GM06990 (cell line): ENCODE measurements at places on chromosomes 1 and 21.

DNA sequence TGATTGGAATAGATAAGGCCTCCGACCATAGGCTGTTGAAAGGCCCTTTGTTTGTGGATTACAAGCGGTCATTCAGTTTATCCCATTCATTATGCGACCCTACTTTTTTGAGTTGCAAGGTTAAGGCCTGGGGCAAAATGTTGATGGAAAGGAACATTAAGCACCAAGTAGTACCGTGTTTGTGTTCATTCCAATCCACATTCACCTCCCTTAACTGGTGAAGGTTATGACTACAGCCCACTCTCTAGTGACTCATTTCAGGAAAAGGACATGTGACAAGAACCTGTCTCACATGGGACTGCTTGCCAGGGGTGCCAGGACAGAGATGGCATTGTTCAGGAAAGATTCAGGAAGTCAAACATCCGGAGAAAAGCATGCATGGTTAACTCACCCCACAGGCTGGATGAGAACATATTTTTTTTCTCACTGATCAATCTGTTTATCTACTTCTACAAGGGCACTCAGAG lies 81.6 kb downstream of the CD58 start:
- DNase-seq = no peak

- DNase-seq = no peak
These were observed 333.5 kb upstream of the B3GALT2 start for GRCh38 chr1:193519922-193520321.

- no peak for DNase-seq
These were observed 42.8 kb upstream of the ATF3 start for GRCh38 chr1:212565571-212566305.

GRCh38 chr1:51285055-51285454 lies 45.3 kb downstream of the TTC39A start:
- DNase-seq = peak; percentile 62

DNA sequence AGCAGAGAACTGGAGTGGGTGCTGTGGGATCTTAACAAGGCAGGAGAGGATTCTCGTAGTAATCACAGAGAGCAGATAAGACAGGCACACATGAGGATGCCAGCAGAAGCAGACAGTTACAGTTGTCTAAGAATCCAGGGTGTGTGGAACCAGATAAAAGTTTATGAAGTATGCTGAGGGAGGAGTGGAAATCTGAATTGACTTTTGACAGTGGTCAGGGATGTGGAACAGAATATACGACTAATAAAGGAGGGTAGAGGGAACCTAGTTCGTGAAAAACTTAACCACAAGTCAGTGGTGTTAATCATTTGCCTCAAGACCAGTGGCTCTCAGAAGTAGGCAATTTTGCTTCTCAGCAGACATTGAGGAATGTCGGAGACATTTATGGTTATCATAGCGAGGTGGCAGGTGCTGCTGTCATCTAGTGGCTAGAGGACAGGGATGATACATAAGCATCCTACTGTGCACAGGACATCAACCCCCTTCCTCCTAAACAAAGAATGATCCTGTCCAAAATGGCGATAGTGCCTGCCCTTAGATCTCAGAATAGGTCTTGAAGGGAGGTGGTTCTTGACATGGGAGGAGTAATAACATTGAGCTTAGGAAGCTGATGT lies 3.0 kb downstream of the LRRC8D start:
- no peak for DNase-seq

GRCh38 chr21:46040707-46041106 lies 57.2 kb upstream of the COL6A2 start:
- no peak for DNase-seq

- peak; percentile 94 for DNase-seq
These were observed at the start of gene DHX9 for GRCh38 chr1:182839209-182840066. Gene DHX9, plus strand, starts transcription at chr1:182839347. Its CDS starts 3,220 bp downstream, at chr1:182842567.

DNA sequence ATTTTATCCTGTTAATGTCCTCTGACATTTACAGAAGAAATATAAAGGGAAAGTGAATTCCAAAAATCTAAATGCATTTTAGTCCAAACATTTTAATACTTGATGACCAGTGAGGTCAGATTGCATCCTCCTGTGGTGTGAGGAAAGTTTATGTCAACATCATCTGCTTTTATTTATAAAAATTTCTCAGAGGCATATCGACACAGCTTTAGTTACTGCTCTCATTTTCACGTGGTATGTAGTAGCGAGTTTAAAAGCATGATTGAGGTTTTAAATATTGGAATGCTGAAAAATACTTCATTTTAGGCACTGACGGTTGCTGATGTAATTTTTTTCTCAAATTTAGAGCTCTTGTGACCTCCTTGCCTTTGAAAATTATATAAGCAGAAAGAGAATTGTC lies 234.8 kb downstream of the HMCN1 start:
- DNase-seq = no peak

GRCh38 chr1:202659541-202659940 lies 50.7 kb downstream of the SYT2 start:
- no peak for DNase-seq

GRCh38 chr1:44292651-44293050 lies 62.4 kb downstream of the ERI3 start:
- DNase-seq = no peak

GRCh38 chr1:53142226-53142853 lies at the start of gene SLC1A7:
Gene SLC1A7, minus strand, starts transcription at chr1:53142638. Its CDS starts 189 bp downstream, at chr1:53142449.
- no peak for DNase-seq

DNA sequence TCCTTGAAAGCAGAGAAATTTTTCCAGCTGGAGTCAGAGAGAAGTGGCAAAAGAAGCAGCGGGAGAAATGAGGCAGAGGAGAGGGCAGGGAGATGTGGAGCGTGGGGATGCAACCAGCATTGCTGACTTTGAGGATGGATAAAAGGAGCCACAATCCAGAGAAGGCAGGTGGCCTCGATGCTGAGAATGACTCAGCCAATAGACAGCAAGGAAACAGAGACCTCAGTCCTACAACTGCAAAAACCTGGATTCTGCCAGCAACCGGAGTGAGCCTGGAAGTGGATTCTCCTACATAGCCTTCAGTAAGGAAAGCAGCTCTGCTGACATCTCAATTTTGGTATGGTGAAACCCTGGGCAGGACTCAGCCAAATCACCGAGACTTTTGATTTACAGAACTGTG lies 128.9 kb upstream of the ATP1B1 start:
- no peak for DNase-seq

- no peak for DNase-seq
These were observed 15.6 kb downstream of the PAX7 start for GRCh38 chr1:18646091-18646785.

DNA sequence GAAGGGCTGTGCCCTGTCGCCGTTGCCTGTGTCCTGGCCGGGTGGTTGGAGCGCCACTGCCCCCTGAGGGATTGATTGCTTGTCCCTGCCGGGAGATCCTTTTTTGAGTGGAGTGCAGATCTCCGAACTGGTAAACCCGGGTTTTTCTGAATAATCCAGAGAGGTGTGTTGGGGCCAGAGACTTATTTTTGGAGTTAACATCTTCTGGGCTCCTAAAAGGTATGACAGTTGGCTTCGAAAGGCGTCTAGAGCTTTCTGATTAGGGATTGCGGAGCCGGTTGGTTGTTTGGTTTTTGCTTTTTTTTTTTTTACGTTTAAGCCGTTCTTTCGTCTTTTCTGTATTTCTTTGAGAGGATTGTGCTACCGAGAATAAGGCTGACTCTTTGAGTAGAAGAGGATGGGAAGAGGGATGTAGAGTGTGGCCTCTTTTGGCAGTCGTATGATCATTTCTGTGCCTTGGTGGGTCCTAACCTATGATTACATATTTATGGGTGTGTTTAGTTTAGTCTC lies 756 bp downstream of the RLF start:
- DNase-seq = no peak

- no peak for DNase-seq
These were observed 41.2 kb upstream of the CYYR1 start for GRCh38 chr21:26614251-26614650.

- DNase-seq = no peak
These were observed 1.2 kb downstream of the SCAF4 start for GRCh38 chr21:31730712-31731055.

- DNase-seq = no peak
These were observed 11.8 kb upstream of the RHBDL2 start for GRCh38 chr1:38953433-38953860.

GRCh38 chr1:8317647-8318381 lies at the start of gene SLC45A1:
Gene SLC45A1, plus strand, starts transcription at chr1:8318114. Its CDS starts 6,216 bp downstream, at chr1:8324330.
- peak; percentile 64 for DNase-seq

DNA sequence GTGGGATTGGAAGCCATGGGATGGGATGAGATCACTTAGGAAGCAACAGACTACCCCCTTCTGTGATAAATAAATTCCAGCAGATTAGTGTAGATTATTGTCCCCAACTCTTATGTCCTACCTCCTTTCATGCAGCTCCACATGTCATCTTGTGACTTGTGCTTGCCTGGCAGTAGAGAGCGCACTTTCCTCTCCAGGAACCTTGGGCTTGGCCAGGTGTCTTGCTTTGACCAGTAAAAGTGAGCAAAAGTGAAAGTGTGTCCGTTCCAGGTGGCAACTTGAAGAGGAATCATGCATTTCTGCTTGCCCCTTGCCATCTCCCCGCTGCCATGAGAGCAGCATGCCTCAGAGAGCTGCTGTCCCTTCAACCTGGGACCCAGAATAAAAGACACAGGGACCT lies 122.9 kb upstream of the ERG start:
- DNase-seq = no peak

GRCh38 chr1:209769171-209769904 lies 13.5 kb downstream of the TRAF3IP3 start:
- peak; percentile 48 for DNase-seq

- no peak for DNase-seq
These were observed 14.8 kb upstream of the SLC45A1 start for GRCh38 chr1:8303141-8303540.

GRCh38 chr1:115060501-115060900 lies 28.8 kb downstream of the TSPAN2 start:
- no peak for DNase-seq

DNA sequence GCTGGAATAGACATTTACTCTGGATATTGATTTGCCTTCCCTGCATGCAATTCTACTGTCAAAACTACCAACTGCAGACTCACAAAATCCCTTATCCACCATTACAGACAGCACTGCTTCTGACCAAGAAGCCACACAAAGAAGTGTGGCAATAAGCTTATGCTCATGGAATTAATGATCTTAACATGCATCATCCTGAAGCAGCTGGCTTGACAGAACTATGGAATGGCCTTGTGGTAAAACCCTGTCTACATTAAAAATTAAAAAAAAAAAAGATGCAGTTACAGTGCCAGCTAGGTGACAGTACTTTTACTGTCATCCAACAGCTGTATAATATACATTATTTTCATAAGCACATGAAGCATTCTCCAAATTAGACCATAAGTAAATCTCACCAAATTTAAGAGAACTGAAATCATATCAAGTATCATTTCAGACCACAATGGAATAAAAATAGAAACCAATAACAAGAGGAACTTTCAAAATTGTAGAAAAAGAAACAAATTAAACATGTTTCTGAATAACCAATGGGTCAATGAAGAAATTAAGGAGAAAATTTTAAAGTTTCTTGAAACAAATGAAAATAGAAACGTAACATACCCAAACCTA lies 70.7 kb downstream of the SCMH1 start:
- peak; percentile 25 for DNase-seq

- no peak for DNase-seq
These were observed 54.8 kb downstream of the PRKACB start for GRCh38 chr1:84198832-84199231.

DNA sequence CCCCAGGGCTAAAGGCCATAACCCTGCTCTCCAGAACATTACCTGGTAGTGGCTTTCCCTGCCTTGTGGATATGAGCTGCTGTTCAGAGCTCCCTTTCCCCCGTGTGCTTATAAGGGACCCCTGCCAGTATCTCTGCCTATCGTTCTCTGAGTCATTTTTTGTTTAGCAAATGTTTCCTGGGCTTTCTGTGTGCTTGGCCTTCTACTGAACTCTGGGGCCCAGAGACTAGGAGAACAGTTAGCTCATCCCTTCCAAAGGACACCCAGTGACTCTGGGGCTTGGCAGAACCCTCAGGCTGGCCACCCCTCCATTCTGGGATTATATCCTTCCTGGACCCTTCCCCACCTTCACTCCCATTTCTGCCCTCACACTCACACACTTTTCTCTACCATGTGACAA lies 80.8 kb upstream of the POU3F1 start:
- no peak for DNase-seq

GRCh38 chr1:22452481-22452957 lies 868 bp downstream of the ZBTB40 start:
- no peak for DNase-seq

- DNase-seq = no peak
These were observed 63.5 kb downstream of the ETS2 start for GRCh38 chr21:38869196-38869595.

DNA sequence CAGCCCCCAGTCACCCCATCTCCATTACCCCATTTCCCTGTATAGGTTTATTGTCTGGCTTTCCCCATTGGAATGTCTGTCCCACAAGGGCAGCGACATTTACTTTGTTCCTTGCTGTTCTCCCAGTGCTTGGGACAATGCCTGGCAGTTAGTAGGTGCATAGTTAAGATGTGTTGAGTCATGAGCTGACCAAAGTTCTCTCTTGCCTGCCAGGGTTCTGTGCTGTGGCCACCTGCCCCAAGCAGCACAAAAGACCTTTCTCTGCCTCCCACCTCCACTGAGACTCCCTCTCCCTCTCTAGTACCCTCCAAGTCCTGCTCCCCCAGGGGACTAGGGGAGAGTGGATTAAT lies 40.0 kb downstream of the TMCO4 start:
- DNase-seq = no peak

GRCh38 chr1:1616838-1617237 lies 1.5 kb downstream of the MIB2 start:
- peak; percentile 14 for DNase-seq

DNA sequence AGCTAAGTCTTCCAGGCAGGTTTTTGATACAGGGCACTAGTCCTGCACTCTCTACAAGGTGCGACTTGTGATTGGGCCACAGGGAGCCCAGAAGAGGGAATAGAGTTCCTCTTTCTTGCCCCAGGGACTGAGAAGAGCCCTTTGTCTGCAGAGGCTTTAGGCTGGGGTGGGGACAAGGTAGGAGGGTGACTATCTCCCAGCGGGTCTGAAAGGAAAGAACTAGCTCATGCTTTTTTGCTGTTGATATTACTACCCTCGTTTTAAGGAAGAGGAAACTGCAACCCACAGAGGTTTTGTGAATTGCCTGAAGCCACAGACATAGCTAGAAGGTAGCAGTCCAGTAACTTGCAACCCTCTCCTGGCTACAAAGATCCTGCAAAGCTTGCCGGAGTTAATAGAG lies 615.2 kb downstream of the MATN1 start:
- DNase-seq = no peak
